ENCODE measurements at places on chromosomes 12 and 14.

- DNase-seq: no peak
These were observed 1.4 kb downstream of the ACTN1 start for GRCh38 chr14:68977718-68978171.

DNA sequence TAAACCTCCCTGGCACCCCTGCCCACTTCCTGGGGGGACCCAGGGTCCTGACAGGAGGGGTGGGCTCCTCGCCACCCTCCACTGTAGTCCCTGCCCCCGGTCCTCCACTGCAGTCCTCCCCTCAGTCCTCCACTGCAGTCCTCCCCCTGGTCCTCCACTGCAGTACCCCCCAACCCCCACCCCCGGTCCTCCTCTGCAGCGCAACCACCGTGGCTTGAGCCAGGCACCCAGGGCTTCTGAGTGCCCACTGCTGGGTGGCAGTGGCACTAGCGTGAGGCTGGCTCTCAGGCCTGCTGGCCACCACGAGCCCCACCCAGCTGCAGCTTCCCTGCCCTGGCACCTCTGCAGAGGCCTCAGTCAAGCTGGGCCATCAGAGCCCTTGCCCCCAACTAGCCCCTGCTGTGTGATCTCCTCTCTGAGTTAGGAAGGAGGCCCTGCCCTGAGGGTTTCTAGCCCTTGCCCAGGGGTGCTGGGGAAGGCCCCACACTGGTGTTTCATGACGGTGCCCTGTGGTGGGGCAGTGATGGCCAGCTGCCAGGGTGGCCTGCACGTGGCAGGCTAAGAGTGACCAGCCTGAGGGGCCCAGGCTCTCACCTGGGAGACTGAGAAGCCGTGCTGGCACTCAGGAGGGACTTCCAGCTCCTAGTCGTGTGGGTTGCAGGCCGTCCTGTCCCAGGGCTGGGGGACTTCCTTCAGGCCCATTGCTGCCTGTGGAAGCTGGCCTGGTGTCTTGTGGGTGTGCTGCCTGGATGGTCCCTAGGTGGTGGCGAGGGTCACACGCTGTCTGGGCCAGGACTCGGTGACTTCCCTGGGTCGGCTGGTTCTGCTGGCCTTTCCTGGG is 9.7 kb downstream of the CEP170B start:
- DNase-seq: no peak

DNA sequence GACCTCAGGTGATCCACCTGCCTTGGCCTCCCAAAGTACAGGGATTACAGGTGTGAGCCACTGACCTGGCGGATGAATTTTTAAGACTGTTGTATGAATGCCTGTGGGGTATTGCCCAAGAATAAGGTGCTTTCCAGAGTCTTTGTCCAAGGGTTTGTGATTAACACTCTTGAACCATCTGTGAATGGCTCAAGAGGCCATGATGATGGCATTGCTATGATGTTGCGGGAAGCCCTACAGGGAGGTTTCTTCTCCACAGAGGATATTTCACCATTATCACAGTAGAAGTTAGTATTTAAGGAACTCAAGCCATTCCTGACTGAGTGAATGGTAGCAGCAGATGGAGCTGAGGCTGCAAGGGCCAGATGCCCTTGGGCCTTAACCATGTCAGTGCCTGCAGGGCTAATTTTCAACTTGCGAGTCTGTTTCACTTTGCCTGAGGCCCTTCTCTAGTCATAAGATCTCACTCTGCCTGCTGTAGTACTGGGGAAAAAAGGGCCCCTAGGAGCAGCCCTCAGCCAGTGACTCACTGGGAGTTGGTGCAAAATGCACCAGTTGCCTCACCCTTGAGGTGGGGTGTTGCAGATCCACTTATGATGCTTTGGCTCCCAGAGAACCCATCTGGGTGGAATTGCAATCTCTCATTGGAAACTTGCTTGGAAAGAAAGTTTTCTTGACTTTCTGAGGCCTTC is 108.6 kb upstream of the FLRT2 start:
- no peak for DNase-seq

DNA sequence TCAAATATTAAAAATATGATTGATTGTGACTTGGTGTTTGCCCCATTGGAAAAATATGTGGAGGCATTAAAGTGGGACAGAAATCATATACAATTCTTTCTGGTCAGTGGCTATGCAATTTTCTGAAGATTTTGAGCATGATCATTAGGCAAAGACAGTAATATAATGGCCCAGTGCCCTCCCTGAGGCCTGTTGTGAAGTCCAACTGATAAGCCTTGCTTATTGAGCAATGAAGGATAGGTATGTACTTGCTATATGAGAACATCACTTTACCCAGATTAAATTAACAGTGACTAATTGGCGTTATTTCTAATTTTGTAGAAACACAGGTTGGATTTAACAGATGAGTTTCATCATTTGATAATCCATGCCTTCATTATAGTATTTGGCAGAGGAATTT is 57.1 kb downstream of the NKX2-1 start:
- no peak for DNase-seq

- DNase-seq: no peak
These were observed 1044.9 kb upstream of the FLRT2 start for GRCh38 chr14:84485036-84485435.

DNA sequence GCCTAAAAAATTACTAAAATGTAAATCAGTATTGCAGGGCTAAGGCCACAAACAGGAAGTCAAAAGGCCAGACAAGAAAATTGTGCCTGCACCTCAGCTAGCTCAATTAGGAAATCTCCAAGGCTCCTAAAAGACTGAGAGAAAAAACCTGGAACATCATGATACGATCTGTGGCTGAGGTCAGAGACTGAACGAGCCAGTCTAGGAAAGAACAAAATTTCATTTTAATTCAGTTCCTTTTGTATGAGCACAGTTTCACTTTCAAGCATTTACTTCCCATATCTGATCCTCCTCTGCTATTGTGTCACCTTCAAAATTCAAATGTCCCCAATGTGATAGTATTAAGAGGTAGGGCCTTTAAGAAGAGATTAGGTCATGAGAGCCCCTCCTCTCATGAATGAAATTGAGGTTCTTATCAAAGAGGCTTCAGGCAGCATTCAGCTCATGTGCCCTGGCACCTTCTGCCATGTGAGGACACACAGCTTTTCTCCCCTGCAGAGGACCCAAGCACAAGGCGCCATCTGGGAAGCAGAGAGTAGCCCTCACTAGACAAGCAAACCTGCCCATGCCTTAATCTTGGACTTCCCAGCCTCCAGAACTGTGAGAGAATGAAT is 14.8 kb downstream of the PRKAB1 start:
- DNase-seq: no peak

All from NCI-H2227 treated with DMSO at 0.1 percent for 48 hours (cell line).